Eye (tissue), 1 donor: ENCODE measurements at places on chromosomes 4 and X.

GRCh38 chr4:171676555-171677215 lies 136.5 kb upstream of the GALNTL6 start:
- DNase-seq = no peak

DNA sequence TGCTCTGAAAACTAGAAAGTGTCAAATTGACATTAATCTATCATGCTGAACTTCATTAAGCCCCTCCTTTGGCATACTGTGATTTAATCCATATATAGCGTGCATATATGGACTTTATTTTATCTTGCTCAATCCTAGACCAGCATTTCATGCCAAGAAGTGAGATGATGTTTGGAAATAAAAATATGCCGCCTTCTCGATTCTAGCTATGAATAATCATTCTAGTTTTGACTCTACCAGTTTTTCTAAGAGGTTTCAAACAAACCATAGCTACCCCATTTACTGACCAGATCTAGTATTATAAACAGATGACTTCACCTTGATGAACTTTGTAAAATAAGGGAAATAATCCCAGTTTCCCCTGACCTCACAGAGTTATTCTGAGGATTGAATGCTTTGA lies 95.0 kb downstream of the ARX start:
- DNase-seq = no peak

DNA sequence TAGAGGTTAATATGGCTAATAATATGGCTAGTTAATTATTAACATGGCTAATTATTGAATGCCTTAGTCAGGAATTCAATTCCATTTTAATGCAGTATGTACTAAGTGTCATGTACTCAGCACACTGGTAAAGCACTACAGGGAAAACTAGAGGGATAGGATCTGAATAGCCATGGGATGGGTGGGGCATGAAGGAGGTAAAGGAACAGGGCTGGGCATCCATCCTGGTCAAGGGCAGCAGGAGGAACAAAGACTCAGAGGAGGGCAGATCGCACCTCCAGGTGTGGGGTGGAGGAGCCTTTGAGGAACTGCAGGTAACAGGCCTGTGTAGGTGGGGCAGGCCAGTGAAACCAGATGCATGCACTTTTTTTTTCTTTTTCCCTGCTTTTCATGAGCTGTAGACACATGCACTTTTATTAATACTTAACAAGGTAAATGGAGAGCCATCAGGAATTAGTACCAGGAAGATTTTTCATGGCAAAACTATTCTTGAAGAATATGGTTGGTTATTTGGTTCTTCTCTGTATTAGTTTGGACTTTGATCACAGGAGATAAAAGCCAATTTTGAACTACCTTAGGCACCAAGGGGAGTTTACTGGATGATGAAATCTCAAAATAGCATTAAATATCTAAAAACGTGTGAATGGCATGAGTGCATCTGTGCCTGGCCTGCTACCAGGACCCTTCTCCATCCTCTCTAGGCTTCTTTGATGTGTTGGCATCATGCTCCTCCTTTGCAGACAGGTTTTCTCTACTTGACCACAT lies 88.3 kb downstream of the CC2D2A start:
- no peak for DNase-seq

- DNase-seq = no peak
Observed at GRCh38 chrX:45191383-45191782, 9.3 kb downstream of the DIPK2B start.

DNA sequence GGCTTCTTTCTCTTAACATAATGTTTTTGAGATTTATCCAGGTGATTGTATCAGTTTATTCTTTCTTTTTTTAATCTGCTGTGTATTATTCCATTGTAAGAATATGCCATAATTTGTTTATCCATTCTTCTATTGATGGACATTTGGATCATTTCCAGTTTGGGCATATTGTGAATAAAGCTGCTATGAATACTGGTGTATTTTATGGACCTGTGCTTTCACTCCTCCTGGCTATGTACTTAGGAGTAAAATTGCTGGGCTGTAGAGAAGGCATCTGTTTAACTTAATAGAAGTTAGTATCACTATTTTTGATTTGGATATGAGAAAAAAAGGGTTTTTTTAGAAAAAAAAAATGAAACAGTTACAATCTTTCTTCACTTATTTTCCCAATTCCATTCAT lies 50.0 kb upstream of the FAM9C start:
- DNase-seq = no peak

DNA sequence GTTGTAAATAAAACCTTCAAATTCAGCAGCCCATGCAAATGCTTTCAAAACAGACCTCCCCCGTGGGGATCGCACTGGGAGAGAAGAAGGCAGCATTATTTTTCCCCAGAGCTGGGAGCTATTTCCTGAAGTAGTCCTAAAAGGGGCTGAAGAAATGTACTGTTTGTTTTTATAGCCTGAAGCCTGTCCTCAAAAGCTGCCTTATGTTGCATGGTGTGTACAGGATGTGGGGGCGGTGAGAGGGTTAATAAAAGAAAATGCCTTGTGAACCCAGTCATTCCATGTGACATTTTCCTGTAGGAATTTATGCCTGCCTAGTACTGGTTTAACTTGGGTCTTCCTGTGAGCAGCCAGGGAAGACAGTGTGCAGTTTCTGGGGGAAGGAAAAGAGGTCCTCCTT lies 144.1 kb downstream of the SOWAHB start:
- DNase-seq = peak; percentile 38

DNA sequence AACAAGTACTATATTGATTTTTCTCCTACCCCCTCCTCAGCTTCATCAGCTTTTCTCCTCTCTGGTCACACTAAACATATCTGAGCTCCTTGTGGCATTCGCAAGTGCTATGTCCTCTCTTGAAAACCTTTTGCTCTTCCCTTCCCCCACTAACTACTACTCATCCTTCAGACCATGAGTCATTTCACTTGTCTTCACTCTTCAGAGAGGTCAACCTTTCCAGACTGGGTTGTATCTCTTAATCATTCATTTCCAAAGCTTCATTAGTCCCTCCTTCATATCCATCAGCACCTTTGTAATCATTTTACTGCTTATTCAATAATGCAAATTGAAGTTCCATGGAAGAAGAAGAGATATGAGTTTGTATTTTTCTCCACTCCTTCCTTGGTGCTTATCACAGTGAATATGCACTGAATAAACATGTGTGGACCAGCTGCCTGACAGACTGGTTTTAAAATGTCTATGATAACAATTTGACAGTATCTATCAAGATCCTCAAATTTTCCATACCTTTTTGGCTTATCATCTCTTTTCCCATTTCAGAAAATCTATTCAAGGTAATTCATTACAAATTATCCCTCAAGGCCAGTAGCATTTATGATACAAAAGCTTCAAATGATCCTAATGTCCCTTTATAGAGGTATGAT lies 28.4 kb downstream of the DDX60L start:
- DNase-seq = no peak

- no peak for DNase-seq
Observed at GRCh38 chrX:11619441-11619840, 46.3 kb downstream of the ARHGAP6 start.

DNA sequence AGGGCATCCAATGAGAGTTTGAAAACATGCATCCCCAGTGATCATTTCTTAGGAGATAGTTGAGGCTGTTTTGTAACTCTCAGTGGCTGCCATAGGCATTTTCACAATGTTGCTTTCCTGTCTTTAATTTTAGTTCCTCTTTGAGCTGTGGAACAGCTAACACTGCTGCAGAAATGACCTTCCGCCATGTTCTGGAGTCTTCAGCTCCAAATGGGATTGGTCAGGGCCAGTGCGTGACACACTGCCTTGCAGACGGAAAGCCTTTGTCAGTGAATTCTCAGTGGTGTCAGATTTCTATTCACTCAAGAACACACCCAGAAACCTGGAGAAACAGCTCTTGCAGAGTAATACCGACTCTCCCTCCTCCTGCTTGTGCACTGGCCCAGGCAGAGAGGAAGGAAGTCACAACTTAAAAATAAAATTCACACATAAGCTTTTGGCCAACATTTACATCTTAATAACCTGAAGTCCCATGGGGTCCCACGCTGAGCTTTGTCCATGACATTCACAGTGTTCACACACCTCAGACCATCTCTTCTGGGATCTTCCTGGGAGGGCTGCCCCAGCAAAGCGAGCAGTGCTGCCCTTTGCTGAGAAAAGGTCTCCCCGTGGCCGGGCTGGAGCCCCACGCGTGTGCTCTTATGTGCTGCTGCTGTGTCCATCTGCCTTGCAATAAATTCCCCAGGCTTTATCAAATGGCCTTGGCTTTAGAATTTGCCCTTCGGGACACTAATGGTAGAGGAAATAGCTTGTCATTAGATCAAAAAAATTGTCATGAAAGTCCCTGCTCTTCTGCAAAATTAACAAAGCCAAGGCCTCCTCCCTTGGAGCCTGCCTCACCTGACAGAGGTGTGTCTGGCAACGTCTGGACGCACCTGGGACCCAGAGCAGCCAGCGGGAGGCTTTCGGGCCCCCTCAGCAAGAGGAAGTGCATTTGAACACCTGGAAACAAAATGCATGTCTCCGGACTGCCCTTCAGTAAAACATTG lies 126.8 kb downstream of the IRF2 start:
- peak; percentile 65 for DNase-seq

- peak; percentile 8 for DNase-seq
Observed at GRCh38 chrX:40082447-40083119, 15.2 kb downstream of the BCOR start.

- no peak for DNase-seq
Observed at GRCh38 chr4:69909195-69909594, 21.7 kb upstream of the CSN1S1 start.

- DNase-seq = no peak
Observed at GRCh38 chrX:84335121-84335520, 147.1 kb upstream of the RPS6KA6 start.

DNA sequence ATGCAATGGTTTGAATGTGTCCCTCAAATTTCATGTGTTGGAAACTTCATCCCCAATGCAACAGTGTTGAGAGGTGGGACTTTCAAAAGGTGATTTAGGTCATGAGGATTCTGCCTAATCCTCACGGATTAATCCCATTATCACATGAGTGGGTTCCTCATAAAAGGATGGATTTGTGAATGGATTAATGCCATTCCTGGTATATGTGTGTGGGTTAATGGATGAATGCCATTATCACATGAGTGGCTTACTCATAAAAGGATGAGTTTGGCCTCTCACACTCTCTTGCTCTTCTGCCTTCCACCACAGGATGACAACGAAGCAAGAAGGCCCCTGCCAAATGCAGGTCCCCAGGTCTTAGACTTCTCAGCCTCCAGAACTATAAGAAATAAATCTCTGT lies 30.5 kb upstream of the NEUROG2 start:
- no peak for DNase-seq

DNA sequence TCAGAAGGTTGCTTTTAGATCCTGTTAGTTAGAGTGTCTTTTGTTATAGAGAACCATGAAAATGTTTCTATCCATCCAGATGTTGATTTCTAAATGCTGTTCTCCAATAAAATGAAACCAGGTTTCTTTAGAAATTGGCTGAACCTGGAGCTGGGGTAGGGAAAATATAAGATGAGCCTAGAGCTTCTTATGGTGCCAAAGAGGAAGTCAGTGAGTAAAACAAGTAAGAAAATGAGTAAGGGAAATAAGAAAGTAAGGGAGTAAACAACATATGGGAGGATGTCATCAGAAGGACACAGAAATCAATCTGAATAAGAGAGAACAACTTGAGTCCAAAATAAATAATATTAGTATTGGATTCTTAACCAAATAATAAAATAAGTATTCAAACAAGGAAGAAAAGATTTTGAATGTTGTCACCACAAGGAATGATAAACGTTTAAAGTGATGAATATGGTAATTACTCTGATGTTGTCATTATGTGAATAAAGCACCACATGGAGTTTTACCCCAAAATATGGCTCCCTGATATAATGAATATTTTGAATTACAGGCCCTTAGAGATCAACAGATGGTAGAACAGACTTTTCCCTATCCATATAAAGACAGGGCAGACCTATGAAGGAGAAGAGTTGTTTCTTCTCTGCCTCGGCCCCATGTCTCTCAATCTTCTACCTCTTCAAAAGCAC lies 506.1 kb downstream of the IL15 start:
- DNase-seq = no peak

DNA sequence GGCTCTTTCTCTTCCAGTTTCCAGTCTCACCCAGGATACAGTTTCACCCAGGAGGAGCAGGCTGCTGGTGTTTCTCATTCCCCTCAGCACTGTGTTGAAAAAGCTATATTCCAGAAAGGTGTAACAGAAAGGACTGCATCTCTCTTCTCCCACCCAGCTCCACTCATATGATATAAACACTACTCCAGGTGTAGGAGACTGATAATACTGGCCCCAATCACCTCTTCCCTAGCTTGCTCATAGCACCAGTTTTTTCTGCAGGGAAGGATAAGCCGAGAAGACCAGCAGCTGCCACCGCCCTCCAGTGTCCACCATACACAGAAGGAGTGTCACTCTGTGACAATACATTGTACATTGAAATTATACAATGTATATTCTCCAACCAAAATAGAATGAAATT lies 105.5 kb upstream of the STK26 start:
- no peak for DNase-seq

- DNase-seq = no peak
Observed at GRCh38 chrX:8500203-8500602, 35.6 kb downstream of the VCX3B start.

- no peak for DNase-seq
Observed at GRCh38 chr4:80069837-80070731, 2.9 kb downstream of the ANTXR2 start.

DNA sequence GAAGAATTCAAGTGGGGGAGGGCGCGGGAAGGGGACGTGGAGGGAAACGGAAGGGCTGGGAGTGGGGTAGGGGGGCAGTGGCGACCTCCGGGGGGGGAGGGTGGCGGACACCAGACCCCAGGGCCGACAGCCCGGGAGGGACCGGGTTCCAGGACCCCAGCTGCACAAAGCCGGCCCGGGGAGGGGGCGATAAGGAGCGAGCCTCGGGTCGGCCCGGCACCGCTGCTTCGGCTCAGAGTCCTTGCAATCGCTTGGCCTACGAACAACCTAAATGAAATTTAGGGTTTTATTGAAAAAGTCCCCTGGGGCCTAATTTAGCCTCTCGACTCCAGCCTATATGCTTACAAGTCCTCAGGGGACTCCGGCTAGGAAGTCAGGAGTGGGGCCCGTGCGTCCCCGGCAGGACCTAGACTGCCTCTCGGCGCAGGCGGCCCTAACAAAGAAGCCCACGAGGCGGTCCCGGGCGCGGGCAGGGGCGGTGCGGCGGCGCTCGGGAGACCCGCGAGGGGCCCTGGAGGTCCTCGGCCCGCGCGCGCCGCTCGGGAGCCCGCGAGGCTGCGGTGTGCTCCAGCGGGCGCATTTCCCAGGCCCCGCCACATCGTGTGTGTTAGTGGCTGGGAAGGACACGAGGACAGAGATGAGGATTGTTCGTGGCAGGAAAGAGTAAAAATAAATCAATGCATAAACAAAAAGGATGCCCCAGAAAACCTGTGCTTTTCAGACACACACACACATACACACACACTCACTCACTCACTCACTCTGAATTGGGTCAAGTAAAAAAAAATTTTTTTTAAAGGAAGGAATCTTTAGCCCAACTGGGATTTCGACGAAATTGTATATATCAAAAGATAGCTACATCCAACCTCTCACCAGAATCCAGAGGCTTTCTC lies 70.0 kb downstream of the MGST2 start:
- peak; percentile 92 for DNase-seq

- DNase-seq = no peak
Observed at GRCh38 chr4:61359301-61359700, 159.2 kb downstream of the ADGRL3 start.

DNA sequence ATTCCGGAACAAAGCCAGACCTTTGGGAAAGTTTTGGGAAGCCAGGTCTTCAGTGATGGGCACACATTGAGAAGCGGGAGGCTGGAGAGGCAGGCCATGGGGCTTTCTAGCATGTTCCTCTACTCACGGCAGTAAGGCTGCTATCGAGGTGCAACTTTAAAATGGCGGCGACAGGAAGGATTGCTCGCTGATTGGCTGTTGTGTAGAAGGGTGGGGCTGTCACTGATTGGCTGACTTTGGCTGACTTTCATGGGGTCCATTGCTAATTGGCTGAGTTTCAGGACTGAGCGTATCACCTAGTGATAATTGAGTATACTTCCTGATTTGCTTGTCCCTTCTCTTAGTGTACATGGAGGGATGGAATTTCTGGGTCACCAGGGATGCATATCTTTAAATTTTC lies 19.7 kb upstream of the GLOD5 start:
- no peak for DNase-seq
